ENCODE measurements at places on chromosomes 16 and 17.

GRCh38 chr17:72457712-72458111, 336.9 kb downstream of the SOX9 start:
- DNase-seq = no peak

- peak; percentile 48 for DNase-seq
Observed at GRCh38 chr17:28811651-28812090, 30.9 kb downstream of the FAM222B start.

- no peak for DNase-seq
Observed at GRCh38 chr17:14777291-14777690, 476.4 kb downstream of the HS3ST3B1 start.

GRCh38 chr16:89192956-89193575, 7.3 kb downstream of the SLC22A31 start:
- peak; percentile 74 for DNase-seq

- DNase-seq = no peak
Observed at GRCh38 chr17:31425282-31426040, 34.0 kb downstream of the RAB11FIP4 start.

GRCh38 chr16:23365602-23366240, 63.6 kb downstream of the SCNN1B start:
- DNase-seq = no peak

DNA sequence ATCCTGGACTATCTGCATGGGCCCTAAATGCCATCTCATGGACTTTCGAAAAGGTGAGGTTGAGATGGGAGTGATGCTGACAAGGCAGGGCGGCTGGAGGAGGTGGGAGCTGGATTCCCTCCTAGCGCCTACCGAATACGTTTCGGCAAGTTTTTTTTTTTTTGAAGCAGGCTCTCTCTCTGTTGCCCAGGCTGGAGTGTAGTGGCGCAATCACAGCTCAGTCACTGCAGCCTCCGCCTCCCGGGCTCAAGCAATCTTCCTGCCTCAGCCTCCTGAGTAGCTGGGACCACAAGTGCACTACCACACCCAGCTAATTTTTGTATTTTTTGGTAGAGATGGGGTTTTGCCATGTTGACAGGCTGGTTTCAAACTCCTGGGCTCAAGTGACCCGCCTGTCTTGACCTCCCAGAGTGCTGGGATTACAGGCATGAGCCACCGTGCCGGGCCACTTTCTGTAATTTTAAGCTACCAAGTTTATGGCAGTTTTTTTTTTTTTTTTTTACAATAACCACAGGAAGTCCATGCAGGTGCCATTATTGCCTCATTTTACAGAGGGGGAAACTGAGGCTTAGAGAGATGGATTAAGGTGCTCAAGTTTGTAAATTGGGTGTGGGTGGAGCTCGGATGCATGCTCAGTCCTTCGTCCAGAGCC, 246.4 kb downstream of the PRKCA start:
- peak; percentile 38 for DNase-seq

DNA sequence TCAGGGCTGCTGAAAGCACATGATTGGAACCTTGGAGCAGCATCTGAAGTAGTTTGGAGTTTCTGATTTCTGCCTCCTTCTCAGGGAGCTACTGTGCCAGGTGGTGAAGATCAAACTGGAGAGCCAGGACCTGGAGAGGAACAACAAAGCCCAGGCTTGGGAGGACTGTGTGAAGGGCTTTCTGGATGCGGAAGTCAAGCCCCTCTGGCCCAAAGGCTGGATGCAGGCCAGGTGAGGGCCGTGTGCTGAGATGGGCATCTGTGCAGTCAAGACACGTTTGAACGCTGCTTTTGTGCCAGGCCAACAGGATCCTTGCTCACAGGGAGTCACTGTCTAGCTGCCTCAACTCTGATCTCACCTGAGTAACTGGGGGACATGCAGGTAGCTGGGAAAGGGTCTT, 23.8 kb downstream of the UBN1 start:
- no peak for DNase-seq

- DNase-seq = no peak
Observed at GRCh38 chr16:1708768-1709180, 2.8 kb downstream of the MAPK8IP3 start.
